ENCODE measurements at places on chromosomes 5 and 9.

GRCh38 chr5:139744471-139745131, 51.0 kb upstream of the PSD2 start:
- DNase-seq, result no peak

GRCh38 chr5:176734756-176735342, 75.5 kb upstream of the UNC5A start:
- no peak for DNase-seq

GRCh38 chr9:93077367-93077766, 18.6 kb upstream of the CARD19 start:
- DNase-seq, result no peak

- DNase-seq, result no peak
These were observed 154.7 kb downstream of the FAM114A2 start for GRCh38 chr5:153883854-153884611.

GRCh38 chr5:161286066-161286655, 260.4 kb downstream of the GABRB2 start:
- no peak for DNase-seq

- no peak for DNase-seq
These were observed 30.3 kb downstream of the TYRP1 start for GRCh38 chr9:12723409-12724028.

DNA sequence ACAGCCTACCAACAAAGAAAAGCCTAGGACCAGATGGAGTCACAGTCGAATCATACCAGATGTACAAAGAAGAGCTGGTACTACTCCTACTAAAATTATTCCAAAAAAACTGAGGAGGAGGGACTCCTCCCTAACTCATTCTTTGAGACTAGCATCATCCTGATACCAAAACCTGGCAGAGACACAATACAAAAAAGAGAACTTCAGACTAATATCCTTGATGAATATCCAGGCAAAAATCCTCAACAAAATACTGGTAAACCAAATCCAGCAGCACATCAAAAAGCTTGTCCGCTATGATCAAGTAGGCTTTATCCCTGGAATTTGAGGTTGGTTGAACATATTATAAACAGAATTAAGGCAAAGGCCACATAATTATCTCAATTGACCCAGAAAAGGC, 900.4 kb upstream of the ARRDC3 start:
- no peak for DNase-seq

DNA sequence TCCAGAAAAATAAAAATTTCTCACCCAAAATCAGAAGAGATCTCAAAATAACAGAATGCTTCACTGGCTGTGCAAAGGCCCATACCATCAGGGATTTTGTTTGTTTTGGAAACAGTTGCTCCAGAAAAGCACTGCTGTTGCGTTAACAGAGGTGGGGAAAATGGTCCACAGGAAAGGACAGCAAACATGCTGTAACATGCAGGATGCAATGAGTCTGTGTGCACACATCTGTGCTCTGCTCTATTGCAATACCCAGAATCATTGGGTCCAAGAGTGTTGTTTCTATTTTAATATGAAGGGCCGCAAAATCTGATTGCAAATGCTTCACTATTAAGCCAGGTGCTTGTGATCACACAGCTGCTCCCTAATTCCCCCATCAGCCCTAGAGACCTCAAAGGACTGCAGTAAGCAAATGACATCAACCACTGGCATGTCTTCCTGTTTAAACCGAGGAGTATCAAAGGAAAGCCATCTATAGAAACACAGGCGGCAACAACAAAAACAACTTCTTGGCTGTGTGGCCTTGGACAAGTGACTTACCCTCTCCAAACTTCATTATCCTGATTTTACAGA, 141.0 kb downstream of the DCP2 start:
- no peak for DNase-seq

DNA sequence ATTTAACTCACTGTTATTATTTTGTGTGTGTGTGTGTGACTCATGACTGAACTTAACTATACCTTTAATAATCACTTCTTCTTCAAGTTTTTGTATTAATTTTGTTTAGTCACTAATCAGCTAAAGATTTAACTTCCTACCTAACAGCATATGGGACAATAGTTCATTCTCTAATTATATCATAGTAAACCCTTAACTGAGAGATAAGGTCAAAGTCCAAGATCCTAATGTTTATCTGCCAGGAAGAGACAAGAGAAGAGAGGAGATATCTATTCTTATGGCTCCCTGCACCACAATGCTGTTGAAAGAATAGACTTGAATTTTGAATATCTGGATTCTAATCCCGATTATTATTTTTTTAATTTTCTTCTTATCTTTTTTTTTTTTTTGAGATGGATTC, 28.1 kb downstream of the FREM1 start:
- no peak for DNase-seq

- DNase-seq, result no peak
These were observed 26.5 kb downstream of the TRMO start for GRCh38 chr9:97895695-97896332.

- DNase-seq, result no peak
These were observed 1087.9 kb upstream of the NUDT12 start for GRCh38 chr5:104650313-104651055.

Data from NCI-H2029 (cell line).